Renal pelvis (tissue), 12 donors: ENCODE measurements at places on chromosomes 16 and 17. TPM values are rescaled to one million over a fixed set of nuclear protein-coding genes. Genes with fewer than 3 reads are reported as not detected.

GRCh38 chr17:75830164-75831031, 13.8 kb downstream of the UNC13D start:
- no peak for DNase-seq

Gene BCL6B
- 25.5 TPM for polyA plus RNA-seq

DNA sequence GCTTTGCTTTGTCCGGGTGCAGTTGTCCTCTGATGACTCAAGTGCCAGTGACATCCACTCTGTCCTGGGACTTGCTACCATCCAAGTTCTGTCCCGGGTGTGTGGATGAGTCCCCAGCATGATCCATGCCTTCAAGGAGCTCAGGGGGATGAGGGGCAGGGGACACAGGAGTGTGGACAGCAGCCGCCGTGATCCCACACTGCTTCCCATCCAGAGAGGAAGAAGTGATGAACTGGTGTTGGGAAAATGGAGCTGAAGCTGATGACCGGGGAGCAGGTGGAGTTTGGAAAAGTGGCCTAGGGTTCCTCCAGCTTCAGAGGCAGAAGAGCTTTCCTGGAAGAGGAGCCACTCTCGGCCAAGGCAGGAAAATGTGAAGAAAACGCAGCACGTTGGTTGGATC, 249.6 kb upstream of the TNRC6C start:
- no peak for DNase-seq

GRCh38 chr16:17211797-17212196, 259.0 kb downstream of the XYLT1 start:
- DNase-seq = no peak

DNA sequence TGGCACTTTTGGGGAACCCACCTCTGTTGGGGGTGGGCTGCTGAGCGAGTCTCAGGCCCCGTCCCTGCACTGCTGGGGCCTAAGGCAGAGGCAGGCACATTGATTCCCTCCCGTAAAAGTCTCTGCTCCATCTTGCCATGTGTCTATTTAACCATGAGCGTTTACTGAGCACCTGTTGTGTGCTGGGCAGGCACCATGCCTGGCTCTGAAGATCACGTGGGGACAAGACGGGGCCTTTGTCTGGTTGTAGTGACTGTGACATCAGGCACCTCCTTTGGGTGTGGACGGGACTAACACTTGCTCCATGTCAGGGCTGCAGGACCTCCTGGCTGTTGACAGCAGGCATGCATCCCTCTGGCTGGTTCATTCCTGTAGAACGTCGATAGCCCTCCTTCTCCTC, 204.7 kb upstream of the CIBAR2 start:
- DNase-seq = no peak

- no peak for DNase-seq
These were observed 80.0 kb downstream of the IRX5 start for GRCh38 chr16:55010492-55011160.

- DNase-seq = no peak
These were observed 368.8 kb downstream of the SEC14L1 start for GRCh38 chr17:77509599-77509998.
